ENCODE measurements at places on chromosomes 3 and 15. TPM values are rescaled to one million over a fixed set of nuclear protein-coding genes. Genes with fewer than 3 reads are reported as not detected.

The CHRNA3 gene
- total RNA-seq, result not detected

The ACOX2 gene
- total RNA-seq, result not detected

The ATP13A5 gene
- total RNA-seq, result not detected

The OPA1 gene
- 88.2 TPM for total RNA-seq

The GOLGA8T gene
- 0.13 TPM for total RNA-seq

The CLRN1 gene
- total RNA-seq, result not detected

The ALDH1L1 gene
- total RNA-seq, result 11.1 TPM

The NLGN1 gene
- 0.13 TPM for total RNA-seq

The AGBL1 gene
- total RNA-seq, result not detected

The A4GNT gene
- not detected for total RNA-seq

The MYZAP gene
- total RNA-seq, result 2.4 TPM

The EXOSC7 gene
- 60.0 TPM for total RNA-seq

The KBTBD13 gene
- total RNA-seq, result not detected

The GRAMD1C gene
- total RNA-seq, result 1.1 TPM

The MFGE8 gene
- 38.8 TPM for total RNA-seq

GRCh38 chr3:114554731-114555130 lies 260.9 kb downstream of the TIGIT start:
- DNase-seq, result peak; percentile 33

- no peak for DNase-seq
These were observed 243.5 kb upstream of the SEMA6D start for GRCh38 chr15:47473832-47474231.

- peak; percentile 40 for DNase-seq
These were observed 50.7 kb downstream of the ADAMTS17 start for GRCh38 chr15:100291106-100291505.

- DNase-seq, result no peak
These were observed 25.7 kb downstream of the CD47 start for GRCh38 chr3:108065096-108065495.

- no peak for DNase-seq
These were observed 25.7 kb downstream of the ZDHHC3 start for GRCh38 chr3:44950275-44950734.

- no peak for DNase-seq
These were observed 381.2 kb downstream of the GABRB3 start for GRCh38 chr15:26391567-26392194.

DNA sequence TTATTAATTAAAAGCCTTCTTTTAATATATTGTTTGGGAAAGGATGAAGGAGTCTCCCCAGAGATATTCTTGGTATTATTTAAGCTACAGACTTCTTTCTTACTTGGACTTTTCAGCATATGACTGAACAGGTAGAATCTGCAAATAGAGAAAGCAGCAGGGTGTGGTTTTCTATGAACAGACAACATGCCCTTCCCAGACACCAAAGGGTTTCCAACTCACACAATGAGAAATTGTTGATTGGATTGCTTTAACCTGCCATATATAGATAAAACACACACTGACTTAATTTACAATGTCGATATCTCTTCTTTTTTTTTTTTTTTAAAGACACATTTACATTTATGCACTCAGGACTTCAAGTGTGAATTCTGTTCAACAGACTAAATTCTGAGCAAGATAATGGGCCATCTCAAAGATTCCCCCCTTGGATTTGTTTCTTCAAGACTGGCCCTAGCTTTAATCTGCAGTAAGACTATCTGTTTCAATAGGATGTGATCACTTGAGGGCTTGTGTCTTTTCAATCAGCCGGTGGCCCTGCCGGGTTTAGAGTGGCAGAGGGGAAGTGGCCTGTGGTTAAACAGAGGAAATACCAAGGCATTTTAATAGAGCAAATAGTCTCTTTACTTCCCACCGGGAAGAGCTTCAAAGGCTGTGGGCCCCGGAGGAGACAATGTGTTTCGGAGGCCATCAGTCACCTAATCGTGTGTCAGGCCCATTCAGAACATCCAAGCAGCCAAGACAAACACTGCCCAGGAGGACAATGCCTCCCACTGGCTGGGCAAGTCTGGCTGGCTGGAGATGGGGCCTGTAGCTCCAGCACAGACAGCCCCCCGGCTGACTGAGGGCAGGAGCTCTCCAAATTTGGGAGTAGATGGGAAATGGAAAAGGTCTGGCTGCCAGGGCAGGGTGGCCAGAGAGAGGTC lies 6.1 kb downstream of the IL17RD start:
- no peak for DNase-seq

- no peak for DNase-seq
These were observed 113.5 kb downstream of the RAP2B start for GRCh38 chr3:153275514-153275913.

DNA sequence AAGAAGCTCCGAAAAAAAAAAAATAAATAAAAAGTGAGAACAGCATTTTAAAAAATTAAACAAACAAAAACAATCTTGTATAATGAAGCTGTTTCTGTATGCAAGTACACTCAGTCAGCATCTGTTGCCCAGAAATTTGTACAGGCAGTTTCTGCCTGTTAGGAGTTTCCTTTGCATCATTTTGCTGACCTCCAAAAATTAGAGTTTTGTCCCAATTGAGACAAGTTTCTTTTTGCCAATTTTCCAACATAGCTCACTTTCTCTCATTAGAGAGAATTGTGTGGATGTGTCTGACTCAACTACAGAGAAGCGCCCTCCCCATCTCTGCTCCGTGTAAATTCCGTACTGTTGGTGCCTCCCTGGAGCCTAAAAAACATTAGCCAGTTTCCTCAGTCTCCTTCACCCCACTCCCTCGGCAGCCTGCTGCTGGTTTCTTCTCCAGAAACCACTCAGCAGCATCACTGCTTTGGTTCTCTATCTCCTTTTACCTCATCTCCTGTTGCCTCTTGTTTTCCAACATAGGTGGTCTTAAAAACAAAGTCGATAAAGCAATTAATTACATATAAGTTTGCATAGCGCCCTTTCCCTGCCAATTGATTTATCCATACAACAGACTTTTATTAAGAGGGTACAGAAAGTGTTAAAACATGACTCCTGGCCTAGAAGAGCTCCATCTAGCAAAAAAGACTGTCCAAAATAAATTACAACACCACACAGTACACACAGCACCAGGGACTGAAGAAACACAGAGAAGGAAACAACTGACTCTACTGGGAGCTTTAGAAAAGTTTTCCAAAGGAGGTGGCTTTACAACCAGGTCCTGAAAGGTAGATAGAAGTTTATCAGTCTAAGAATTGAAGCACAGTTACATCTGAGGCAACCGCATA lies 286.7 kb downstream of the SHOX2 start:
- no peak for DNase-seq

- DNase-seq, result no peak
These were observed 177.7 kb downstream of the VGLL4 start for GRCh38 chr3:11465744-11466616.

GRCh38 chr3:41482134-41482533 lies 282.8 kb downstream of the CTNNB1 start:
- no peak for DNase-seq

DNA sequence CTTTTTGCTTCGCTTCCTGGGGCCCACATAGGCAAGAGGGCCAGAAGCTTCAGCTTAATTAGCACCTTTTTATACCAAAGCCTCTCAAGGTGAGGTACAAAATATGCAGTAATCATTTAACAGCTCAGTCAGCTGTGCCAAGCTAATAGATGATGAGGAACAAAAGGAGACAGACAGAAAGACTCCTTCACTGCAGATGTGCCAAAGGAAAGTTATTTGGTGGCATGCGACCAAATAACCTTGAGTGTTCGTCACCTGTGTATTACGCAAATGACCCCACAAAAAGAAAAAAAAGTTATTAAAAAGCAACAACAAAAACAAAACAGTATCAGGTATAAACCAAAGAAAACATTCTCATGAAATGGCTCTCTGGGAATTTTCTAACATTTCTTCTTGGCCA lies 325.8 kb upstream of the IGF1R start:
- peak; percentile 45 for DNase-seq

- peak; percentile 64 for DNase-seq
These were observed 127.6 kb upstream of the AZI2 start for GRCh38 chr3:28476194-28476593.

DNA sequence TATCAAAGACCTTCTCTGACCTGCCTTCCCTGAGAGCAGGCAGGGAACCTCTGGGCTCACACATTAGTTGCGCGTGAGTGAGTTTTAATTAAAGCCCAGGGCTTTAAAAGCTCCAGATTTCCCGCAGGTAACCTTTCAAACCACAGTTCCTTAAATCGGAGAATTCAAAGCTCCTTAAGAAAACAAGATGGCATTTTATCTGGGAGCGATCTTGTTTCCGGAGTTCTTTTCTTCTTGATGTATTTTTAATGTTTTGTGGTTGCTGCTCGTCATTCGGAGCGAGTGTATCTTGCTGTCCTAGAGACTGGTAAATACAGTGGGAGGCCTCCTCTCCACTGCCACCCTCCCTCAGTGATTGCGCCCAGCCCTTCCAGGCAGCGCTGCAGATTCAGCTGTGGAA lies 284.3 kb downstream of the CLSTN2 start:
- DNase-seq, result no peak

- DNase-seq, result no peak
These were observed 54.3 kb upstream of the SMAD3 start for GRCh38 chr15:67010898-67011616.

DNA sequence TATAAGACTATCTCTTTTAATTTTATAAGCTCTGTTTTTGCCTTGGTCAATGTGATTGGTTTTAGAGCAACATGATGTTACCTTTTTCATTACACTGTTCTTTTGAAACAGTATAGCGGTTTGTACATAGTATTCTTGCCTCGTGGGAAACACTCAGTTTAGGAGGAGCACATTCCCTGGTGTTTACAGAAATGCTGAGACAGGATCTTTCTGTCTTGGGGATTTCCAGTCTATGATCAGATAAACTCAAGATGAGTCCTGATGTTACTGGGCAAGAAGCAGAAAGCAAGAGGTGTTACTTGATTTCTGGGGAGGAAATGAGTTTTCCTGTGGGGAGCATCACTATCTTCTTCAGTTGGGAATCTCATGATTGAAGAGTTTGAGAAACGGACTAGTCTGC lies 2.5 kb downstream of the TMEM266 start:
- DNase-seq, result peak; percentile 20

- DNase-seq, result no peak
These were observed 12.8 kb downstream of the SNAP23 start for GRCh38 chr15:42508263-42508690.

DNA sequence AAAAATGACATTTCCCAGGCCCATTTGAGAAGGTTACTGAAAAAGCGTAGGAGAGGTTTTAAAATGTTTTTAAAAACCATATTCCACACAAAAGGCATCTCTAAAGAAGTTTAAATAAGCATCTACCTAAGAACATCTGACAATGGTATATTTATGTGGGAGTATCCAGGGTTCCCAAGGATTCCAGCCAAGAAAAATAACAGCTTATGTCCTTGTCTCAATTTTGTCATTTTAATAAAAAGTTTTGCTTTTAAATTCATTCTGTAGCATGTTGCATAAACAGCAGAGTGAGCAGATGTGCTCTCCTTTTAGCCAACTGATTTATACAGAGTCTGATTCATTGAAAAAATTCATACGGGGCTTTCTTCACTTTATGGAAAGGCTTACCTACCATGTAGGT lies 129.9 kb downstream of the LRRC3B start:
- no peak for DNase-seq

- peak; percentile 92 for DNase-seq
These were observed at the start of gene DNAJC19 for GRCh38 chr3:180989291-180990163. TSS of gene DNAJC19 (minus strand) at chr3:180989736. CDS start at chr3:180989602, 134 bp downstream.

DNA sequence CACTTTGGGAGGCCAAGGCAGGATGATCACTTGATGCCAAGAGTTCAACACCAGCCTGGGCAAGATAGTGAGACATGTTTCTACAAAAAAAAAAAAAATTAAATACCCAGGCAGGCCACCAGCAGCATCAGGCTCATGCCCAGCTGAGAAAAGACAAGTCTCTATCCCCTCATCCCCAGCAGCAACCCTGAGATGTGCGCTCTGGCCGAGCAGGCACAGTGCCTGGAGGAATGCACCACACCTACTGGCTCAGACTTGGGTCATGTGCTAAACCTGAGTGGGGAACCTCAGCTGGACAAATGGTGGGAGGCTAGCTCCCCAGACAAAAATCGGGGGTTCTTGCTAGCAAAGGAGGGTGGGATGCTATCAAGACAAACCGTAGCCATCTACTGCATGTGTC lies 10.2 kb upstream of the CCDC174 start:
- DNase-seq, result no peak

DNA sequence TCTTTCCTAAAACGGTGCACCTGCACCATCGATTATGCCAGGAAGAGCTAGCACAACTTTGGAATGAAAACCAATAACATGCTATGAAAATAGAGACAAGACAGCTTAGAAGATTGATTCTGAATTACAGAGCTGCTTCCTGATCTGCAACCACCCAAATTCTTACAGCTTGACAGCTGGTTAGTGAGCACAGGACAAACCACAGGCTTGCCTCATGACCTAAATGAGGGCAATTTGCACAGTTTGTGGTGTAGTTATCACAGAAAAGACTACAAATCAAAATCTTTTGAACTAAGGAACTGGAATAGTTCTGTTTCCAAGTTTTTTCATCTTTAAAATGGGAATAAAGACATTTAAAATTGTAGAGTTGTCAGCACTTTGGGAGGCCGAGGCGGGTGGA lies 533.5 kb downstream of the NAALADL2 start:
- no peak for DNase-seq

GRCh38 chr15:53009093-53009492 lies 219.0 kb upstream of the ONECUT1 start:
- DNase-seq, result no peak

DNA sequence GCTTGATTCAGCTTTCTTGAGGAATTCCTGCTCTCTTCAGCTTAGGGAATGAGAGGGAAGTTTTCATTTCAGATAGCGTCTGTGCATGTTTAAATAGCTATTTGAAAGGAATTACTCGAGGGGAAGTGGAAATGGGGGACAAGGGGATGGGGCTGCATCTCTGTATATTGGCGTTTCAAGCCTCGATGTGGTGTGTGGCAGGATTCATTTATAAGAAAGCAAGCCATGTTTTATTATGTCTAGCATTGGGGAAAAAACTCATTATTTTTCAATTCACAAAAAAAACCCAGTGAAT lies 1.0 kb downstream of the ATP2C1 start:
- DNase-seq, result no peak

DNA sequence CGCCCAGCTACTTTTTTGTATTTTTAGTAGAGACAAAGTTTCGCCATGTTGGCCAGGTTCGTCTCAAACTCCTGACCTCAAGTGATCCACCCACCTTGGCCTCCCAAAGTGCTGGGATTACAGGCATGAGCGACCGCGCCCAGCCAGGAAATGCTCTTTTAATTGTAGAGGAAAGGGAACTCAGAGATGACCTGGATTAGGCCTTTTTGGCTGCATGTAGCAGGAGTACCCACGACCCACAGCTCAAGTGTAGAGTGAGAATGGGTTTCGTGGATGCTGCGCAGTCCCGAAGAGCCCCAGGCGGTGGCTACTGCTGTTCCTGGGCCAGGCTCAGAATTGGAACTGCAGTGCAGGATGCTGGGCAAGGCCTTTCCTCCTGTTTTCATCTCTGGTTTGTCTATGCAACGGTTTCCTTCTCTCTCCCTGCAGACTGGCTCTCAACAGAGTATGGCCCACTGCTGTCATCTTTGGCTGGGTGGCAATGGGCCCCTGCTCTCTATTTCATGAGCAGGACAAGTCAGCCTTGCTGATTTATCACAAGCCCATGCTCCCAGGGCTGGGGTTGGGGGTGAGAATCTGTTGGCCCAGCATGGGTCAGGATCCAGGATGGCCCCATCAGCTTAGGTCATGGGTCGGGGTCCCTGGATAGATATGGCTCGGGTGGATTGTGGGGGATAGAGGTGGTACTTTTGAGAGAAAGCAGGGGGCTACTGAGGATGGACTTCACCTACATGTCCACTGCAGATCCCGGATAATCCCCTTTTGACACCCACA lies 51.2 kb downstream of the GASK1A start:
- DNase-seq, result no peak

Data from bronchial epithelial cell (primary cell).